Stimulated activated CD4-positive, alpha-beta T cell treated with anti-CD3 and anti-CD28 coated beads, Interleukin-1b, Interleukin-23, amount 100 ng/mL, for 4 hours (primary cell): ENCODE measurements at places on chromosomes 13 and 19.

DNA sequence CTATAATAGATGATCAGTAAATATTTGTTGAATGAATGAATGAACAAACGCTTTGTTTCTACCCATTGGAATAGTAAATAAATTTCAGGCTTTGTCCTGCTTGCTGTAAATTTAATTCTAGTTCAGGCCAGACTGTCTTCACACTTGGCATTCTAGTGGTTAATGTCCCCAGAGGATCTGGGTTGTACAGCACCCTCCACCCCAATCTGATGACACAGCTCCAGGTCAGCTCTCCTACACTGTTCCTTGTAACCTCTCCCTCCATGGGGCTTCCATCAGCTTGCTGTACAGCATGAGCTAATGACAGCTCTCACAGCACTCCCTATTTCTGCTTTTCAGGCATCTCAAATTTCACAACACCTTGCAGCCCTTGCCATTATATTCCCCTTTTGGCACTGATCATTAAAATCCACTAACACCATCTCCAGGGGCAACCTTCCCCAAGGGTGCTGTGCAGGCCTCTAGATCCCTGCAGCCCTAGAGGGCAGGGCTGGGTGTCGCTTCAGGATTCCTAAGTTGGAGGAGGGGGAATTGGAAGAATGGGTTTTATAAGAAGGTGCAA lies 12.7 kb upstream of the KL start:
- DNase-seq, result no peak

DNA sequence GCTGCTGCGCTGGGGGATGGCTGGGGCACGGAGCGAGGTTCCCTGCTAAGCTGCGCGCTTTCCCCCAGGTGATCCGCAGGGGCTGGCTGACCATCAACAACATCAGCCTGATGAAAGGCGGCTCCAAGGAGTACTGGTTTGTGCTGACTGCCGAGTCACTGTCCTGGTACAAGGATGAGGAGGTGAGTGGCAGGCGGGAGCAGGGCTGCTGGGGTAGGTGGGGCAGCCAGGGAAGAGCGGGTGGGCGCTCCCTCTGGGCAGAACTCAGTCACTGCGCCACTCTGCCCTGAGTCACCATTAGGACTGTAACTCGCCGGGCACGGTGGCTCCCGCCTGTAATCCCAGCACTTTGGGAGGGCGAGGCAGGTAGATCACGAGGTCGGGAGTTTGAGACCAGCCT lies 23.8 kb downstream of the TMED1 start:
- DNase-seq, result no peak

- DNase-seq, result no peak
Observed at GRCh38 chr13:100625447-100625846, 36.9 kb upstream of the GGACT start.

GRCh38 chr19:29576761-29577648 lies 29.1 kb upstream of the POP4 start:
- peak; percentile 7 for DNase-seq

GRCh38 chr19:51559240-51559639 lies 11.8 kb upstream of the ZNF175 start:
- DNase-seq, result no peak

DNA sequence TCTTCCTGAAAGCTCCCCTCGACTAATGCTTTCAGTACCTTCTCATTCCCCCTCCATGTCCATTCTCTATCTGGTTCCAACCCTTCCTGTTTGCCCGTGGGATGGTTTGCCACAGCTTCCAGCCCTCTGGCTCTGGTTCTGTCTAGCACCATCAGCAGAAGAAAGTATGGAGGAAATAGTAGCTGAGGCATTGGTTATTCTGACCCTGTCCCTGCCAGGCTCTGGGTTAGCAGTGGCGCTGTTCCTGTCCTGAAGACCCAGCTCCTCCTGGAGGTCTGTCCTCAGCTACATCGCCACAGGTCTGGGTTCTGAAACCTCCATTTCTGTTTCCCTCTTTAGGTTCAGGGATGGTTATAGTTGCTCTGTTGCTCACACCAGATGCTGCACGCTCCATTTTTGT lies 604.6 kb upstream of the GPC6 start:
- DNase-seq, result no peak

DNA sequence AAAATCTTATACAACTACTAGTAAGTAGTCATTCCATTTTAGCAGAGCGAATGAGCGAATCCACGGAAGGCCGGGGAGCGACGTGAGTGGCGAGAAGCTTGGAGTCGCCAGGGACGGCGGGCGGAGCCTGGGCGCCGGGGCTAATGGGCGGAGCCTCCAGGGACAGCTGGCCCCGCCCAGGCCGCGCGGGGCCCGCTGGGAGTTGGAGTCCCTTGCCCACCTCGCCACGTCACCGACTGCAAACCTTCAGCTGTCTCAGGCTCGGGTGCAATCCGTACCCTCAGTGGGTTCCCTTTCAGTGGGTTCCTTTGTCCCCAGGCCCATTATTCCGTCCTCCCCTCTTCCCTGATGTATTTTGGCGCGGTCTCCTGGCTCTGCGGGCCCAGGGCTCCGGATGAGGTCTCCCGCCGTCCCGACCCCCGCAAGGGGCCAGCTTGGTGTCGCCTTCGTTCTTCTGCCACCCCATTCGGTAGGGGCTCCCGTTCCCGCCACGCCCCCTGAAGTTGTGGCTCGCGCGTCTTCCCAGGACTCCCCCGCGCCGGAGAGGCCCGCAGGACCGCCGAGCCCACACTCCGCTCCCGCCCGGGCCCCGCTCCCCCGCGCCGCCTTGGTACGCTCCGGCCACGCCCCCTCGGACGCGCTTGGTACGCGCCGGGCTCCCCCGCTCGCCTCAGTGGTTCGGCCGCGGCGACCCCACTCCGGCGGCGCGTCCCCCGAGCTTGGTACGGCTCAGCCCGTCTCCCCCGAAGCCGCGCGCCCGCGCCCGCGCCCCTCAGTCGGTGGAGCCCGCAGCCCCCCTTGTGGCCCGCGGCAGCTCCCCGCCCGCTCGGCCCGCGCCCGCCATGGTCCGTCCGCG lies at the start of gene PTOV1:
PTOV1 (plus strand) TSS at position 673 of the 856 bp plus-strand sequence.
- DNase-seq, result peak; percentile 88

DNA sequence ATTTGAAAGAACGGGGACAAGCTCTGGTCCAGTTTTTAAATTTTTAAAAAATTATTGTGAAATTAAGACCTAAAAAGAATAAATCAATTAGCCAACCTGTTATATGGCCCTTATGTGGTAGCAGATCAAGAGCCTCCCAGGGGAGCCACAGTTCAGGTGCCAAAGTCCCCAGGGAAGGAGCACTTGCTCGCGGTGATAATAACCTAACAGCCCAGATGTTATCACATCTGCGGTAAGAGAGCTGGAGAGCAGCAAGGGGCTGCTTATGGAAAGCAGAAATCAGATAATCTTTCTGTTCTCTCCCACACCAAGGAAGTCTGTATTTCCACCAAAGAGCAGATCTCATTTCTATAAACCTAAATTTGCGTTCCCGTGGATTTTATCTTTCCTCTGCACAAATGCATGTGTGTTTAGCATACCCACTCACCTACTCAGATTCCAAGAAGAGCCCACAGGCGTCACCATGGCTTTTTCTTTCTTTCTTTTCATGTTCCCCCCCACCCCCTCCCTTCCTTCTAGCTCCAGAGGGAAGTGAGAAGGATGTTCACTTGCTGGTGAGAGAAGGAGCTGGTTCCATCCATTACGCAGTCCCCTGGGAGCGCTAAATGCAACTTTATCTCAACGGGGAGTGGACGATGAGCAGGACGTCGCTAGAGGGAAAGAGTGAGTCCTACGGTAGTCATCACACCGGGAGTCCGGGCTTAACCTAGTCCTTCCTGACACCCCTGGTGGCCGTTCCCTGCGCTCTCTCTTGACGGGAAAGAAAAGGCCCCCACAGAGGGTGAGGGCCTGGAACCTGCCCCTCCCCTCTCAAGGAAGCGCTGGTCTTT lies 1.6 kb upstream of the POU4F1 start:
- no peak for DNase-seq

DNA sequence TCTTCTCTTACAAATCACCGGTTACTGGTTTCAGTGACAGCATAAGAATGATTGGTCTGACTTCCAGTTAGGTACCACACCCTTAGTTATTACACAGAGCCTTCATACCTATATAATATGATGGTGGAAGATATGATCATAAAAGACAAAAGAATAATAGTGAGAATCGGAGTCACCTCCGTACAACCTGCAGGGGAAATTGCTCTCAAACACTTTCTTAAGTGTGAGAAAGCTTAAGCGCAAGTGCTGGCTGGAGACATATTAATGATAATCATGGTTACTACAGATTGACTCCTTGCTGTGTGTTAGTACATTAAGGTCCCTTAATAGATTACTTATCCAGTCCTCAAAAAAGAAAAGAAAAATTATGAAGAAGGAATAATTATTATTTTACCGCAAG lies 1.8 kb upstream of the LHFPL6 start:
- DNase-seq, result no peak

DNA sequence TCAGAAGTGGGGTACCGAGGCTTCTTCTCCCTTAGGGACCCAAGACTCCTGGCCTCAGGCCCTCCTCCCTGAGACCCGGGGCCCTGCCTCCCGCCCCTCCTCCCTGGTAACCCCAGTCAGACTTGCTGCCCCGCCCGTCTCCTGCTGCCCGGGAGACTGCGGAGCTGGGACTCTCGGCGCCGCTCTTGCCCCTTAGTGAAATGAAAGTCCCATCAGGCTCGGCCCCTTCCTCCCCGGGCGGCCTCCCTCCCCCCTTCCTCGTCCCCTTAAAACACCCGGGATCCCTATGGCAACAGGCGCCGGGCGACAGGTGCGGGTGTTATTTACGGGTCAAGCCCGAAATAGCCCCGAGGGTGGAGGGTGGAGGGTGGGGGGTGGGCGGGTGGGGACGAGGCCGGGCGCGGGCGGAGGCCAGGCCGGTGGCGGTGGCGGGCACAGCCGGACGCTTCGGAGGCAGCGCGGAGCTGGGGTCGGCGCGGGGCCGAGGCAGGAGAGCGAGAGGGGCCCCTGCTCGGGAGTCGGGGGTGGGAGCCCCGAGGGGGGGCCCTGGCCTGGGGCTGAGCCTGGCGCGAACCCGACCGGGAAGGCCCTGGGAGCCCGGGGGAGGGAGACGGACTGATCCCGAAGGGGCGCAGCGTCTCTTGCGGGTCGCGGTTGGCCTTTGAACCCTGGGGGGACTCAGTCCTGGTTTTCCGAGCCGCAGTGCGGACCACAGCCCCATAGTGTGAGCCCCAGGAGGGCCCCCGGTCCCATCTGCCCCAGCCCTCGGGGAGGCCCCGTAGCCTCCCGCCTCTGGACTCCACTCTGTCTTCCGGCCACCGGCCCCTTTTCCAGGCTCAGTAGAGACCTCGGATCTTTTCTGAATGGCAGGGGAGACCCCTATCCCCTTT lies at the start of gene CACNG6:
CACNG6 (plus strand) TSS at position 414 of the 890 bp plus-strand sequence. CDS start 1,241 bp downstream, outside the sequence.
- no peak for DNase-seq

DNA sequence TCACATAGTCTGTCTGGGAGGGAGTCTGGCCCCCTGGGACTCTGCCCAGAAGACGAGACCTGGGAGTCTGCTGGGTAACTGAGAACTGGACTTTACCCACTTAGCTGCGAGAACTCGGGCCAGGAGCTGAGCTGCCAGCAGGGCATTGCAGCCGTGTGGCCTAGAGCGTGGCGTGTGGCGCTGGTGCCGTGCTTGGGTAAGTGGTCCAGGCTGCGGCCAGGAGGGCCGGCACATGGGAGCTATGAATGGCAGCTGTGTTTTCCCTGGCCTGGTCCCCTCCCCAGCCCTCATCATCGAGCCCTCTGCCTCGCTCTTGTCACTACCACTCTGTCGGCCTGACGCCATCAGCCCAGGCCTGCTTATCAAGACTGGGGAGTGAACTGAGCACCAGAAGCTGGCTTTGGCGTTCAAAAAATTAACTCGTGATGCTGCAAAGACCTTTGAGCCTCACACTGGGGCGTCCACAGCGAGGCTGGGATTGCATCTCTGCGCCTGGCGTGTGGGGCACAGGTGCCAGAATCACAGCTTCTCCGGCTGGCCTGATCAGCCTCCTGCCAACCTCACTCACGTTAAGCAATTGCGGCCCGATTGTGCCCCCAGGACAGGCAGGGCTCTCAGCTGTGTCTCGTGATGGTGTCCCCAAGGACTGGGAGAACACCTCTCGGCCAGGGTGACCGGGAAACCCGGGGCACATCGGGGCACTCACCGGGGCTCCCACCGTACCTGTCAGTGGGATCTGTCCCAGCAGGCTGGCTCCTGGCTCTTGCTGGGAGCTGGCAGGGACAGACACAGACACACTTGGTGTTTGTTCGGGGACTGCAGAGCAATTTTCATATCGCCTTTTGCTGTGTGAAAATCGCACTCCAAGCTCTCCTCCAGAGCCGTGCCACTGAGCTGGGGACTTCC lies 85.9 kb downstream of the KDM4B start:
- no peak for DNase-seq

- DNase-seq, result no peak
Observed at GRCh38 chr19:52188822-52189734, 774 bp upstream of the PPP2R1A start.

GRCh38 chr13:81658598-81659370 lies 1317.9 kb upstream of the SPRY2 start:
- no peak for DNase-seq

DNA sequence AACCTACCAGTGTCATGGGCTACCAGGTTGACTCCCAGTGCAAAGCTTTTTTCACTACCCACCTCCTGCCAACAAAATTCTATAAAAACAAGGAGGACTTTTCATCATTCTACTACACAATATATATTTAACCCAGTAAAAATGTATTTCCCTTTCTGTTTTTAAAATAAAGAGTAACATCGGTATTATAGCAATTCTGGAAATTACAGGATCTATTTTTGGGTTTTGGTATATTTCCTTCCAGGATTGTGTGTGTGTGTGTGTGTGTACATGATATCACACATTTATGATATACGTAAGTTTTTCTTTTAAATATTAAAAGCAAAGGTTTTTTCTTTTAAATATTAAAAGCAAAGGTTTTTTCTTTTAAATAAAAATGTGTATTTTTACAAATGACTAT lies 6.0 kb upstream of the UBL3 start:
- DNase-seq, result no peak

GRCh38 chr19:5423567-5424125 lies 31.6 kb upstream of the ZNRF4 start:
- DNase-seq, result no peak

- DNase-seq, result no peak
Observed at GRCh38 chr19:49861541-49862378, 5.6 kb downstream of the PNKP start.

- no peak for DNase-seq
Observed at GRCh38 chr19:28333909-28334308, 879.0 kb downstream of the UQCRFS1 start.

DNA sequence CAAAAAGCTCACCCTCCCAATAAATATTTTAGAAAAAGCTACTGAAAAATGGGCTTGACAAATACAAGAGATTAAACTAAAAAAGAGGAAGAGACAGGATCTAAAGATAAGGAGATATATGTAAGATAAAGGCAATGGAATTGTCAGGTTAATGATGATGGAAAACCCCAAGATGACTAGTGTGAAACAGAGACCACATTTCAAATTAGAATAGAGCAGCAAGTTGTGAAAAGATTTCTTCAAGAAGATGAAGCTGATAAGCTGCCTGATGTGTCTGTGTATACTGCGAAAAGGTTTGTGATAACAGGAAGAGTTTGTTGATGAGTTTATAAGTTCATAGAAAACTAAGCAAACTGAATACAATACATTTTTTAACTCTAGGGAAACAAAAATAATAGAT lies 840.1 kb upstream of the SLITRK5 start:
- no peak for DNase-seq
